ENCODE measurements at places on chromosomes 5 and 9. TPM values are rescaled to one million over a fixed set of nuclear protein-coding genes. Genes with fewer than 3 reads are reported as not detected.

DNA sequence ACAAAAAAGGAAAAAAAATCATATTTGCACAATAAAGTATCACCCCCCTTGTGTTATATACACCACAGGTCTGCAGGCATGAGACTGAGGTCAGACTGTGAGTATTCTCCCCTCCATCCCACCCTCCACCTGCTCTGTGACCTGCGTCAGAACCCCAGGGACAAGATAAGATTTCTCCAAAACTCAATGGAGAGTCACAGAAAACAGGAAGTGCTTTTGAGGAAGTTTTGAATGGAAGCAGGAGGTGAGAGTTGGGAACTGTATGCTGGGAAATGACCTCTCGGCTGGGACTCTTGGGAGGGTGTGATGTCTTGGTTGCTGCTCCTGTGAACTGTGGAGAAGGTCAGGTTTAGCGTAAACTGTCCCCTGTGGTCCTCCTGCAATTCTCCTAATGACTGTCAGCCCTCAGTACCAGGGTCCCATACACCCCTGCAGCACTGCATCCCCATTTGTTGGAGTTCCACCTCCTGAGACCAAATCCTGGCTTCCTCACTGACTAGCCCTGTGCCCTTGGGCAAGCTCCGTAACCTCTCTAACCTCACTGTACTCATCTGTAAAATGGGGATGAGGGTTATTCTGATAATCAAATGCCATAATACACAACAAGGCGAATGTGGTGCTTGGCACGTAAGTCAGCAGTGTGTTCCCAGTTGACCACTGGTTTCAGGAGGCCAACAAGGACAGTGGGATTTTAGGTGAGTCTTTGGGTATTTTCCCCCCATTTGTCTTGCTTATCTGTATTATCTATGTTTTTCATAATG, 6.9 kb upstream of the CTSL start:
- H3K27ac ChIP-seq = no peak overlapping the region
- H3K4me1 ChIP-seq = no peaks in the 10 kb centered on the region
- H3K27me3 ChIP-seq = peaks cover 12% of the 10 kb centered on the region
- DNase-seq = no peak

DNA sequence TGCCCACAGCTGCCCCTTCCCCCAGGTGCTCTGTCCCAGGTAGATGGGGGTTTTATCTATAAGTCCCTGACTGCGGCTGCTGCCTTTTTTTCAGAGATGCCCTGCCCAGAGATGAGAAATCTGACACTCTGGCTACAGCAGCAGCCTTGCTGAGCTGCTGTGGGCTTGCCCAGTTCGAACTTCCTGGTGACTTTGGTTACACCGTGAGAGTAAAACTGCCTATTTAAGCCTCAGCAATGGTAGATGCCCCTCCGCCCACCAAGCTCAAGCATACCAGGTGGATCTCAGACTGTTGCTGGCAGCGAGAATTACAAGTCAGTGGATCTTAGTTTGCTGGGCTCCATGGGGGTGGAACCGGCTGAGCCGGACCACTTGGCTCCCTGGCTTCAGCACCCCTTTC, 56.8 kb downstream of the MINAR2 start:
- no peak overlapping the region for H3K27ac ChIP-seq
- no peak overlapping the region for H3K4me3 ChIP-seq
- H3K4me1 ChIP-seq = peaks cover 6% of the 10 kb centered on the region
- H3K27me3 ChIP-seq = no peaks in the 10 kb centered on the region
- H3K36me3 ChIP-seq = peaks cover under 1% of the 10 kb centered on the region

DNA sequence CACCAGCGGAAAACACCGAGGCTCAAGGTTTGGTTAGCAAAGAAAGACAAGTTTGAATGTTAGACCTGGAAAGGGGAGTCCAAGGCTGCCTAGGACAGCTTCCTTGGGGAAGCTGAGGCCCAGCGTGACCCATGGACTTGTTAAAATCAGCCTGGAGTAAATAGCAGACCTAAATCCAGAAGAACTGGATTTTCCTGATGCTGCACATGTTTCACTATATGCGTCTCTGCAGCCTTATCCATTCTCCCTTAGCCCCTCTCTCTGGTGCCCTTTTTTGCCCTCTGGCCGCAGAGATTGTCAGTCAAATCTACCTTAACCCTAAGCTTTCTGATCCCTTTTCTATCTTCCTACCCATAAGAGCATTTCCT, 119.9 kb downstream of the NTRK2 start:
- H3K27me3 ChIP-seq = no peaks in the 10 kb centered on the region
- H3K4me3 ChIP-seq = no peak overlapping the region
- H3K27ac ChIP-seq = no peak overlapping the region
- no peaks in the 10 kb centered on the region for H3K36me3 ChIP-seq
- DNase-seq = no peak

Gene DMRTA1
- 2.6 TPM for total RNA-seq

GRCh38 chr9:127950513-127951289, 13.0 kb upstream of the DPM2 start:
- peak overlapping the region; percentile 87 for H3K27ac ChIP-seq
- DNase-seq = no peak
- no peaks in the 10 kb centered on the region for H3K36me3 ChIP-seq
- no peaks in the 10 kb centered on the region for H3K27me3 ChIP-seq
- peaks cover 5% of the 10 kb centered on the region for H3K4me1 ChIP-seq
- H3K4me3 ChIP-seq = no peak overlapping the region

DNA sequence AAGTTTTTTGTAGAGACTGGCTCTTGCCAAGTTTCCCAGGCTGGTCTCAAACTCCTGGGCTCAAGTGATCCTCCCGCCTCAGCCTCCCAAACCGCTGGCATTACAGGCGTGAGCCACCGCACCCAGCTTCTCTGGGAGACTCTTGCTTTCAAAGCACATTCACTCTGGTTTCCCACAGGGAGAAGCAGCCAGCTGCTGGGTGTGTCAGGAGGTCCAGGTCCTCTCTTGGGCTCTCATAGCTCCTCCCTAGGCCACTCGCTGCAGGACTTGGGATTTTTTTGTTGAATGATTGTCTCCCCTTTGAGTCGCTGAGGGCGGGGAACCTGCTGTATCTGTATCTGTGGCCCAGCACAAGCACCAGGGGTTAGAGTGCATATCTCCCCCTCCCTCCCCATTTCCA, 68.4 kb upstream of the RAPGEF1 start:
- no peaks in the 10 kb centered on the region for H3K27me3 ChIP-seq
- H3K4me1 ChIP-seq = peaks cover 52% of the 10 kb centered on the region
- no peak for DNase-seq

Gene CAAP1
- 33.2 TPM for total RNA-seq

- DNase-seq = no peak
- H3K27me3 ChIP-seq = no peaks in the 10 kb centered on the region
- no peak overlapping the region for H3K4me3 ChIP-seq
- H3K36me3 ChIP-seq = no peaks in the 10 kb centered on the region
- no peaks in the 10 kb centered on the region for H3K4me1 ChIP-seq
Observed at GRCh38 chr5:68071736-68072135, 143.8 kb upstream of the PIK3R1 start.

DNA sequence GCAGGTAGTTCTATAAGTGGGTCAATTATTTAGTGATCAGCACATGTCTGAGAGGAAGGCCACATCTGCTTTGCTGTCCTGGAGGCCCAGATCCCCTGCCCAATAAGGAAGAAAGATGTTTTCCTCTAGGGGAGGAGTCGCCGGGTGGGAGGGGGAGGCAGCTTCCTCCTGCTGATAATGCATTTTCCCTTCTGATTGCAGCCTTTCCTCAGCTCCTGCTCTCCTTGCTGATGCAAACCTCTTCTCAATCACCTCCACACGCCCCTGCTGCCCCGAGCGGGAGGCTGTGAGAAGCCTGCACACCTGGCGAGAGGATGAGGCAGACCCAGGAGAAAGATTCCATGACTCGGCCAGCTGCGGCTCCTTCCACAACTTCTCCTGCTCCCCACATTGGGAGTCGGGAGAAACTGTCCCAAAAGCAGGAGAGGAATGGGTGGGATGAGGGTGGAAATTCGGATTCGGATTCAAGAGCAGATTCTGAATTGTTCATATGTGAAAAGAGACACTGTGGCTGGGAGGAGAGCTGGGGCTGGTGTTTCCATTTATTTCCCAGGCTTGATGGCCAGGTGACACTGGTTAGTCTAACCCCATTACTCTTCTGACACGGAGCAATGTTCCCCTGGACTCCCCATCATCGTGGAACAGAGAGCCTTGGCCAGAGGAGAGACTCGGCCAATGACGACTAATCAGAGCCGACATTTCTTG, 6.8 kb upstream of the NTNG2 start:
- peak overlapping the region; percentile 64 for H3K27ac ChIP-seq
- H3K4me3 ChIP-seq = no peak overlapping the region
- no peaks in the 10 kb centered on the region for H3K36me3 ChIP-seq
- peaks cover 14% of the 10 kb centered on the region for H3K27me3 ChIP-seq

Gene CEP72
- total RNA-seq = 29.9 TPM

DNA sequence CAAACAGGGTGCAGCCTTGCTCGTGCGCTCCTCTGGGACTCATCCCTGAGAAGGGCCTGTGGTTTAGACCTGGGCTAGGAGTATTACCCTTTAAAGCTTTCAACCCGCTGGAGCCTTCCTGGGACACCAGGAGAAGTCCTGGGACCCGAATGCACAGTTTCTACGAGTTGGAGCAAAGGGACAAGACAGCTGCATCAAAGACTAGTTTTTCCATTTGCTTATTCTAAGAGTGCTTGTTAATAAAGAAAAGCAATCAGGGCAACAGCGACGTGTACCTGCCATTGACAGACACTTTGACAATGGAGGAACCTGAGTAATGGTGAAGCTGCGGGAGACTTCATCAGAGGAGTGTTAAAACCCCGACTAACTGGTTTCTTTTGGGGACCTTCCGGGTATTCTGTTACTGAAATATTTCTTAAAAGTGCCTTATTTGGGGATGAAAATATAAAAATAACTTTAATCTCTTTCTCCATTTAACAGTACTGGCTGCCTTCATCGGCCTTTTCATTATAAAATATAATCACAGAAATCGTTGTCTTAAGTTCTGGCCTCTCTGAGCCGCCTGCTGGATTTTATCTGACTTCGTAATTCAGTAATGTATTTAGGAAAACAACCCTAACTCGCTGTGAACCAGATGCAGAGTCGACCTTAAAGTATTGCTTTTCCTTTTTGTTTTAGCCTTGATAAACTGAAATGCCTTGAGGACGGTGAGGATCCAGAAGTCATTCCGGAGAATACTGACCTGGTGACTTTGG, 732 bp downstream of the SNAPC3 start:
- peaks cover 30% of the 10 kb centered on the region for H3K4me1 ChIP-seq
- H3K36me3 ChIP-seq = peaks cover 31% of the 10 kb centered on the region
- peak overlapping the region; percentile 96 for H3K4me3 ChIP-seq
- H3K27me3 ChIP-seq = no peaks in the 10 kb centered on the region
- H3K27ac ChIP-seq = peak overlapping the region; percentile 80
- DNase-seq = no peak

- no peak overlapping the region for H3K4me3 ChIP-seq
- no peaks in the 10 kb centered on the region for H3K36me3 ChIP-seq
- no peak overlapping the region for H3K27ac ChIP-seq
- no peak for DNase-seq
- peaks cover 26% of the 10 kb centered on the region for H3K4me1 ChIP-seq
Observed at GRCh38 chr5:147898875-147899401, 7.4 kb downstream of the C5orf46 start.

DNA sequence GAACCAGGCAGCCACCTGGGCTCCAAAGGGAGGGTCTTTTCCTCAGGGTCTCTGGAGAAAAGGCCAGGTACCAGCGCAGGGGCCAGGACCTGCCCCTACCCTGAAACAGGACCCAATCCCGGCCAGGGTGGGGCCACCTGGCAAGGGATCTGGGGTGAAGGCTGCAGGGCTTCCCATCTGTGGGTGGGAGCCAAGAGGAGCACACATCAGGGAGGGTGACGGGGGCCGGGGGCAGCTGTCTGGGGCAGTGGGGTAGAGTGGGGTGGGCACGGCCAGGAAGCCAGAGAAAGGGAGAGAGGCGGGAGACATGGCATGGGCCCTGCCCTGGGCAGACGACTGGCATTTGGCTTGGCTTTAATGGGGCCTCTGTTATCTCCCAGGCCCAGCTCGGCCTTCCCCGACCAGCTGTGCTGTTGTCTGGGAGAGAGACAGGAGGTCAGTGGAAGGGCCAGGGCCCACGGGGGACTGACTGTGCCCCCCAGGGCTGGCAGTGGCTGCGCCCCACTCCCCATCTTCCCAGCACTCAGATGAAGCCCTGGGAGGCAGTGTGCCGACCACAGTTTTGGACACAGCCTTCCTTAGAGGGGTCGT, 57.2 kb upstream of the RNF130 start:
- no peak overlapping the region for H3K4me3 ChIP-seq
- peaks cover 6% of the 10 kb centered on the region for H3K4me1 ChIP-seq
- H3K36me3 ChIP-seq = no peaks in the 10 kb centered on the region
- H3K27me3 ChIP-seq = peaks cover 3% of the 10 kb centered on the region
- no peak overlapping the region for H3K27ac ChIP-seq
- no peak for DNase-seq

DNA sequence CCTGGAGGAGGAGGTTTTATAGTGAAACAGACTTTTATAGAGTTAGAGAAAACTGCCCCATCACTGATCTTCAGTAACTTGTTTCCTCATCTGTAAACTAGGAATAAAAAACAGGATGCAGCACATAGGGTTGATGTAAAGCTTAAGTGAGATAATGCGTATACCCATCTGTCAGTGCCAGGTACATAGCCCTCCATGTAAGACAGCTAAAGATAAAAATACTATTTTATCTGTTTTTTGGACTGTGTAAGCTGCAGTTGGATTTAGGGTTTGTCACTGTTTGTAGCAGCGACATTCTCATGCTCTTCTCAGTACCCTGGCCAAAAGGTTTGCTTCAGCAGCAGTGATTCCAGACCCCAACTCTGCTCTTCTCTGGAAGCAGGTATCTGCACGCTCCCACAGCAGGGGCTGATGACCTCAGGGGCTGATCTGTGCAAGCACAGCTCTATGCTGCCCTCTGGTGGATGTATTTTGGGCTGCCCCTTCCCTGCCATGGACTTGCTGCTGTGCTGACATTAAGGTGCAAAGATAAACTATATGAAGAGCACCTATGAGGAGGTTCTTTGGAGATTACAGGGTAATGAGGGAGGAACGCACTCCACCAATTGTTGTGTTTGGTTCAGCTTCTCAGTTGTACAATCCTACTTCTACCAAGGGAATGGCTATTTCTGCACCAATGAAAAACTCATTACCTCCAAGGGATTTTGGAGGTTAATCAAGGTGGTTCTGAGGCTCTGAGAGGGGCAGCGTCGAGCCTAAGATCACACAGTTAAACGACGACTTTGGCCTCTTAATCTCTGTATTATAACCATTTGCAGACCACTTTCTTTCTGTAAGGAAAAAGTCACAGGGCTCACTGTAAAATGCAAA, 13.1 kb downstream of the HMHB1 start:
- H3K4me1 ChIP-seq = no peaks in the 10 kb centered on the region
- no peak overlapping the region for H3K27ac ChIP-seq
- H3K4me3 ChIP-seq = no peak overlapping the region
- DNase-seq = peak; percentile 92
- H3K27me3 ChIP-seq = no peaks in the 10 kb centered on the region

- no peaks in the 10 kb centered on the region for H3K36me3 ChIP-seq
- no peak overlapping the region for H3K27ac ChIP-seq
- H3K27me3 ChIP-seq = no peaks in the 10 kb centered on the region
- no peak for DNase-seq
- no peak overlapping the region for H3K4me3 ChIP-seq
Observed at GRCh38 chr9:116391306-116391900, 237.8 kb downstream of the PAPPA start.

DNA sequence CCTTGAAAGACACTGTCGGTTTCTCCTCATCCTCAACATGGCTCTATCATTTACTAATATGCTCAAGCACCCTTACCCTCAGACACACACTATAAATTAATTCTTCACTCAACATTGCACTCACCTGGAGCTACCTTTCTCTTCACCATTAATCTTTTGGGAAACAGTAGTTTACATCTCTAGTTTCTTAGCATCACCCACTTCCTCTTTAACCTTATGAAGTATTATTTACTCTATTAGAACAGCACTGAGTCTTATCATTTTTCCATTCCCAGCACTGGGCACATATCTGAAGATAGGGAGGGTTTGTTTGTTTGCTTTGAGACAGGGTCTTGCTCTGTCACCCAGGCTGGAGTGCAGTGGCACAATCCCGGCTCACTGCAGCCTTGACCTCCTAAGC, 213.5 kb downstream of the SMARCA2 start:
- peaks cover 27% of the 10 kb centered on the region for H3K36me3 ChIP-seq
- DNase-seq = no peak
- H3K4me3 ChIP-seq = no peak overlapping the region
- H3K27ac ChIP-seq = no peak overlapping the region
- H3K27me3 ChIP-seq = 0 out of 2 replicates have a peak, but pooled peaks cover 2% of the 10 kb centered on the region

All from WTC11 (cell line).